ENCODE measurements at places on chromosomes 6 and 20.
A peak's percentile ranks its signal among the peaks of the same experiment; 100 is the strongest.

DNA sequence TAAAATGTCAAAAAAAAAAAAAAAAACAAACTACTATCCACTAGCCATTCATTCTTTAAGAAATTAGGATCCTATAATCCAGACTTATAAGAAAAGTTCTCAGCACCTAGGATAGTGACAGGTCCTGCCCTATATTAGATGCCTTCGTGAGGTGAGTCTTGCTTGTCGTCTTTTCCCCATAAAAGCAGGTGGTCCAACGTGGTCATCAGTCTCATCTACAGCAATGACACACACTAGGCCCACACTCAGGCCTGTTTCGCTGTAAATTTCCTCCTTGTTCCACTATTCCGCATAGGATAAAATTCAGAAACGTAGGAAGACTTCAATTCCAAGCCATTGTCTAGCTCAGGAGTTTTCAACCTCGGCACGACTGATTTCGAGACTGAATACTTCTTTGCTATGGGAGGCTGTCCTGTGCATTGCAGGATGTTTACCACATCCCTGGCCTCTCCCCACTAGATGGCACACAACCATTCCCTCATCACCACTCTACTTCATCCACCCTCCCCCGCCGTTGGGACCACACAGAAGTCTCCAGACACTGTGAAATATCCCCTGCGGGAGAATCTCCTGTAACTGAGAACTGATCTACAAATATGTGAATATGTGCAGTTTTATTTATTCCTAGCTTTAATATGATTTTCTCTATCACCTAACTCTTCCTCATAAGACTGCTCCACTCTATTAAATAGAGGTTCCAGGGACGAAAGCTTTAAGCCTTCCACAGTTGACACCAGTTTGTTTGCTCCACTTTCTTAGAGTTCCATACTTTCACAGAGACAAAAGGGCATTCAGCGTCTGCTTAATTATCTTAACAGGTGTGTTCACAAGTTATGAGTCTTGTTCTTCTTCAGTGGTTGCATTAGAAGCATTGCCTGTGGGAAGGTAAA, 346.3 kb downstream of the BMP2 start:
- DNase-seq = no peak

DNA sequence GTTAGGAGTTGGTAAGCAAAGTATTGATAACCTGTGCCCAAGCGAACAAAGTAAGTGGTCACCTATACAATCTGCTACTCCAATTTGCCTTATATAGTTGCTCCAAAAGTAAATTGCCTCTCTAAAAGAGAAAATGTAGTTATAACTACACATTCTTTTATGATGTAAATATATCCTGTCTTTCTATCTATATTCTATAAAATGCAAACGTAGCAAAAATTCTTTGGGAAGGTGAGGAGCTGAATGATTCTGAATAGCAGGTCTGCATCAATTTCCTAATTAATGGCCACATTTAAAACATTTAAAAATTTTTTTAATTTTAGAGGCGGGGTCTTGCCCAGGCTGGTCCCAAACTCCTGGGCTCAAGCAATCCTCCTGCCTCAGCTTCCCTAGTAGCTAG, 64.2 kb upstream of the ASIP start:
- DNase-seq = no peak

GRCh38 chr6:39339868-39340550, 17.5 kb upstream of the KCNK16 start:
- DNase-seq = no peak

DNA sequence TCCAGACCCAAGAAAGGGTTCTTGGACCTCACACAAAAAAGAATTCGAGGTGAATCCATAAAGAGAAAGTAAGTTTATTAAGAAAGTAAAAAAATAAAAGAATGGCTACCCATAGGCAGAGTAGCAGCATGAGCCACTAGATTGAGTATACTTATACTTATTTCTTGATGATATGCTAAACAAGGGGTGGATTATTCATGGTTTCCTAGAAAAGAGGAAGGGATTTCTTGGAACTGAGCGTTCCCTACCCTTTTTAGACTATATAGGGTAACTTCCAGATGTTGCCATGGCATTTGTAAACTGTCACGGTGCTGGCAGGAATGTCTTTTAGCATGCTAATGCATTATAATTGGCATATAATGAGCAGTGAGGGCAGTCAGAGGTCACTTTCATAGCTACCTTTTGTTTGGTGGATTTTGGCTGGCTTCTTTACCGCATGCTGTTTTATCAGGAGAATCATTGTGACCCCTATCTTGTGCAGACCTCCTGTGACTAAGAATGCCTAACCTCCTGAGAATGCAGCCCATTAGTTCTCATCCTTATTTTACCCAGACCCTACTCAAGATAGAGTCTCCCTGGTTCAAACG, 44.3 kb downstream of the TENT5A start:
- no peak for DNase-seq

DNA sequence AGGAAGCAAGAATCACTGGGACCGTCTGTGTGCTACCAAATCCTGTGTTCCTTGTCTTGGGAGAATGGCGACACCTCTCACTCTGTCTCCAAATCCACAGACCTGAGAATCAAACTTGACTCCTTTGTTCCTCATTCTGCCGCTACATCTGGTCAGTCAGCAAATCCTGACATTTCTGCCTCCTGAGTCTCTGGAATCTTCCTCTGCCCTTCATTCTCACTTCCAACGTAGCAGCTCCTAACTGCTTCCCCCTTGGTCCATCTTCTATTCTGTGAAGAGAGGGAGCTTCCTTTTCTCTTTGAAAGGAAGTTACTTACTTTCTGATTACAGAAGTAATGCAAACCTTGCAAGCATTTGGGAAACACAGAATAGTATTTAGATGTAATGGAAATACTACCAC, 37.7 kb downstream of the SYTL3 start:
- no peak for DNase-seq

GRCh38 chr6:108835218-108835850, 12.9 kb upstream of the ARMC2 start:
- peak; percentile 74 for DNase-seq

- no peak for DNase-seq
These were observed at the start of gene ISM1 for GRCh38 chr20:13220904-13221297. TSS of gene ISM1 (plus strand) at chr20:13221274. CDS start at chr20:13221777, 503 bp downstream.

DNA sequence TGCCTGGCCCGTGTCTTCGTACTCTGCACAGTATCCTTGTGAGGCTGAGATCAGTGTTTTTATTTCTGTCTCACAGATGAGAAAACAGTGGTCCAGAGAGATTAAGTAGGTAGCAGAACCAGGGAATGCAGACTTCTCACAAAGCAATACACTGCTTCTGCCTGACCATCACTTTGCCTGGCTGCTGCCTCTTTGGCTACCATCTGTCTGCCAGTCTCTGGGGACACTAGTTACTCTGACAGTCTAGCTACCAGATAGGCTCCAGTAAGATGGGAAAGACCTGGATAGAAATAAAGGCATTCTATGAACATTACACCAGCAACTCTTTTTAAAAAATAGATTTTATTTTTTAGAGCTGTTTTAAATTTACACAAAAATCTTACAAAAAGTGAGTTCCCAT, 96.9 kb downstream of the PHACTR3 start:
- DNase-seq = no peak

DNA sequence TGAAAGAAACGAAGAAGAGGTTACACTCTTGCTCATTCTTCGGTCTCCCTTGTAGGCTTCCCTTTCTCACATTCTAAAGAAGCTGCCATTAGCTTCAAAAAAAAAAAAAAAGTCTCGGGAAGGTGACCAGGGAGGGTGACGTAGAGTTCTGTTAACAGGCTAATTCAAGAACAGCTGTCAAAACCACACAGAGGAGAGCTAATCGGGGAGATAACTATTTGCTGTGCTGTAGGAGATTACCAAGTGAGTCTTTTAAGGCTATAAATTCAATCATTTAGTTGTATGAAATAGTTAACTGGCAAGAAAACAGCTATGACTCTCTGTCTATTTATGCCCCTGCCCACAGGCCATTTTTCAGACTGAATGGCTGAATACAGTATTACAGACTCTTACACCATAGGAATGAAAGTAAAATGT, 256.8 kb downstream of the SYNE1 start:
- DNase-seq = no peak

DNA sequence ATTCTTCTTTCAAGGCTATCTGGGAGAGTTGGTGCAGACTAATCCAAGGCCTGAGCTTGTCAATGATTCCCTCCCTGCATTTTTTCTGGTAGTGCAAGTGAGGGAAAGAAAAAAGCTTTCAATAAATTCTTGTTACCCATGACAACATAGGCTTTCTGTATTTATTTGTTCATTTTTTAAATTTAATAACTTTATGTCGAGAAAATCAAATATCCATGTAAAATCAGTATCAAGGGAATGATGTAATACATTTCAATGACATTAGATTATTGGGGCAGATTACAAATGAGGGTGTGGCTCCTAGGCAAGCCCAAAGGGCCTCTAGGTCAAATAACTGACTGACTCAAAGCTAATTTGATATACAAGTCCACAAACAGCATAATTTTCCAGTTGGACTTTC, 104.0 kb downstream of the GJA1 start:
- no peak for DNase-seq

- no peak for DNase-seq
These were observed 257.4 kb downstream of the MAFB start for GRCh38 chr20:40431611-40432010.

GRCh38 chr6:165737396-165737795, 74.4 kb upstream of the PDE10A start:
- no peak for DNase-seq

- no peak for DNase-seq
These were observed 12.0 kb upstream of the ANKRD60 start for GRCh38 chr20:58240471-58240870.

- no peak for DNase-seq
These were observed 103.8 kb downstream of the TMEM242 start for GRCh38 chr6:157219201-157220200.

DNA sequence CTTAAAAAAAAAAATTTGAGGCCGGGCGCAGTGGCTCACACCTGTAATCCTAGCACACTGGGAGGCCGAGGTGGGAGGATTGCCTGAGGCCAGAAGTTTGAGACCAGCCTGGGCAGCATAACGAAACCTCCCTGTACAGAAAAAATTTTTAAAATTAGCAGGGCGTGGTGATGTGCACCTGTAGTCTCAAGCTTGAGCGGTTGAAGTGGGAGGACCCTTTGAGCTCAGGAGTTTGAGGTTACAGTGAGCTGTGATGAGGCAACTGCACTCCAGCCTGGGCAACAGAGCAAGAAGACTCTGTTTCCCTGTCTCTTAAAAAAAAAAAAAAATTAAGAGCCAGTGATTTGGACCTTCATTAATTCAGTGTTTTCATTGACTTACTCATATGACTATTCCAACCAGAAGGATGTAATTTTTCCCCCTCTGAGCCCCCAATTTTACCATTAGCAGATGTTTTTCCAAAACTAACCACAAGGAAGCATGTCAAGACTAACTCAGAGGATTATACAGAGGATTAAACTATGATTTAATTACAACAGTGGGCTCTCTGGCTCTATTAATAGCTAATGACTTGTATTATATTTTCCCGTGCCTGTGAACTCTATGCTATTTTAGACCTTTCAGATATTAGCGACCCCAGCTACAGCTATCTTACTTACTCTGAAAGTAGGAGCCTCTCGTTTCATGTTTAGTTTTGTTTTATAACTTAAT, 75.1 kb downstream of the ARID1B start:
- no peak for DNase-seq

- DNase-seq = no peak
These were observed 31.8 kb upstream of the PLEKHG1 start for GRCh38 chr6:150567823-150568383.

- DNase-seq = no peak
These were observed 108.2 kb downstream of the SULF2 start for GRCh38 chr20:47676912-47677634.

- no peak for DNase-seq
These were observed 8.7 kb upstream of the PLTP start for GRCh38 chr20:45920462-45921336.

GRCh38 chr20:62303340-62304226, 786 bp downstream of the ADRM1 start:
- DNase-seq = no peak

Measured in activated CD8-positive, alpha-beta memory T cell treated with anti-CD3 and anti-CD28 coated beads for 1 hour (primary cell).